Hematopoietic multipotent progenitor cell treated with erythropoietin and hydrocortisone succinate and interleukin-3 and kit ligand, for 8 days (in vitro differentiated cells): ENCODE measurements at places on chromosomes 4 and X.

DNA sequence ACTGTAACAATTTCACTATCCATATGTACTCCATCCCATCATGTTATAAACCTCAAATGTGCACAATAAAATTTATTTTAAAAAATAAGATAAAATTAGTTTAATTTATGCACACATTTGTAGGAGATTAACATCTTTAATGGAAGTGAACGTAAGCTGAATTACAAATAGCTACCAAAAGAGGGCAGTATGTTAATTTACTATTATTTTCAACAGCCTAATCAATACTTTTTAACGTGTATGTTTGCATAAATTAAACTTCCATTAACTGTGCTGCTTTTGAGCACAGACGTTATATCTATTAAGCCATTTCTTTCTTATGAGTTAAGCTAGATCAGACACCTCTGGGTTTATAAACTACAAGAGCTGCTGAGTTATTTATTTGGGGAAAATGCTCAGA is 56.5 kb upstream of the PHKA2 start:
- peak; percentile 3 for DNase-seq

DNA sequence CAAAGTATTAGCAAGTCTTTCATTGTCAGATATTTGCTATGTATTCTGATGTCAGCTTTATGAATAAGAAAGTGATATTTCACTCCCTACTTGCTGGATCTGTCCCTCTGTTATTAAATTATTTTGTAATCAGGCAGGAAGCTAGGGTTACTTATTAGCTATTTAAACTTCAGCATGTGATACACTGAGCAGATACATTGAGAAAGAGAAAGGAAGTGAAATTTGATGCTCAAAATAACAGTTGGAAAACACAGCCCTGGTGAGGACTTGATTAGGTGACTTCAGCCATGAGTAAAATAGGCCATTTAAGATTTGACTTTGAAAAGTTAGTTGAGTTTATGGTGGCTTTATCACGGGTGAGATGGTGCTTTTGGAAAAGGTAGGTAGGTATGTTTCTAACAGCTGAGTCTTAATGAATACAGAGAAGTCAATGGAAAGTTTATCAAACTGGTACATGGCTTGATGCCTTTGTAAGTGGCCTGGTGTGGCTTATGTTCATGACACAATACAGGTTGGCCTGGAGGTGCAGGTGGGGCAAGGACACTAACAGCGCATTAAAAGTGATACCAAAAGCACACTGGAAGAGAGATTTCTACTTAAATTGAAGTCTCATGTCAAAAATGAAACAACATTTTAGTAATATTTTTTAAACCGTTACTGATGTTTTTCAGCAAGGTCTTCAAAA is 321.2 kb upstream of the SPOCK3 start:
- DNase-seq, result no peak

GRCh38 chrX:97691901-97692455 is 808.3 kb downstream of the RPA4 start:
- no peak for DNase-seq

DNA sequence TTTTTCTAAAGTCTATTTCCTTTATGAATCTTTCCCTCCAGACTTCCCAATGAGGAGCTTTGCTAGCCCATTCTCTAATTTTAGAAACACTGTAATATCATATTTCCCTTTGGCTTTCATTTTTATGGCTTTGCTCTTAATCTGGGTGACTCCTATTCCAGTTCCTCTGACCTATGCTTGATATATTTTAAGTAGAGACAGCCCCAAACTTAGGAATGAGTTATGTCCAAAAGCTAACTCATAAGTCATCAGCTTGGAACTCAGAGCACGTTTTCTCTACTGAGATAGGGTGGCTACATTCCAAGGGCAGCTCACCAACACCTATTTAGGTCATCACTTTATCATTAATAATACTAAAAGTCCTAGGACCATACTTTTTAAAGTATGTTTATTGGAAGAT is 77.8 kb downstream of the OR13H1 start:
- DNase-seq, result no peak

- DNase-seq, result no peak
Observed at GRCh38 chr4:81498551-81499099, 26.9 kb upstream of the RASGEF1B start.

DNA sequence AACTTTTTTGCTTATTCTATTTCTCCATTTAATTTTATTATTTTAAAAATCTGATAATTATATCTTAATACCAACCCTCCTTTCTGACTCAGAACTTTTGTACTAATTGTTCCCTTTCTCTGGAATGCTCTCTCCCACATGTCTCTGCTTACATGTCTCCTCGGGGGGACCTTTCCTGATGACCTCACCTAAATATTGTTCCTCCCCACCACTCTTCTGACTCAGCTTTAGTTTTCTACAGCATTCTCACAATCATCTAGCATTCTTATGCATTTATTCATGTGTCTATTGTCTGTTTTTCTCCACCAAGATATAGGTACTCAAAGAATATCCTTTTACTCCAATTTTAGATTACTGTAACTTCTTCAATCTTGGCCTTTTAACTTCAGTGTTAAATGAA is 128.7 kb downstream of the MSL3 start:
- DNase-seq, result no peak

DNA sequence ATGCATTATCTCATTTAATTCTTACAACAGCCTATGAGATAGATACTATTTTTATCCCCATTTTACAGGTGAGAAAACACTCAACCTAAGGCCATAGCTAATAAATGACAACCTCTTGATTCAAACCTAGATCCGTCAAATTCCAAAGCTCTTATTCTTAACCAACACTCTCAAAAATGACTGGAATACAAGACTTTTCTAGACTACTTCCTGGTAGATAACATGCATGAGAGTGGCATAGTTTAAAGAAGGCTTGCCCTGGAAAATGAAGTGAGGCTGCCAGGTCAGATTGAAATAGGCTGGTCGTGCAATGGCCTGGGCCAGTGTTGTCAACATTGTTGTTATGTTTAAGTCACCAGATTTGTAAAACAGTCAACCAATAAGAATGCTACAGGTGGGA is 86.6 kb downstream of the DNAAF6 start:
- DNase-seq, result no peak

GRCh38 chr4:66949419-66949818 is 595.9 kb downstream of the CENPC start:
- no peak for DNase-seq

GRCh38 chr4:2824329-2824835 is 19.3 kb upstream of the ADD1 start:
- no peak for DNase-seq

DNA sequence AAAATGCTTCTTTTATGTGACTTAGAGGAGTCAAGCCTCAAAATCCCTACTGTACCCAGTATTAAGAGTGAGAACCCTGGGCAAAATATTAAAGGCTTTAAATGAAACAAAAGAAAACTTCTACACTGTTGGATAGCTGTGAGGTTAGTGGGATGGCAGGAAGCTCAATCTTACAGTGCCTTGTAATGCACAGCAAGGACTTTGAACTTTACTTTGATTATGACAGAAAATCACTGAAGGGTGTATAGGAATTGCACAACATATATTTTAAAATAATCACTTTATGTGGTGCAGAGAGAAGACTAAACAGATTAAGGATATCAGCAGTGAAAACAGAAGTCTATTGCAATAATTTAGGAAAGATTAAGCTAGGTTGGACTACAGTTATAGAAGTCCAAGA is 1333.4 kb downstream of the ADGRL3 start:
- no peak for DNase-seq

DNA sequence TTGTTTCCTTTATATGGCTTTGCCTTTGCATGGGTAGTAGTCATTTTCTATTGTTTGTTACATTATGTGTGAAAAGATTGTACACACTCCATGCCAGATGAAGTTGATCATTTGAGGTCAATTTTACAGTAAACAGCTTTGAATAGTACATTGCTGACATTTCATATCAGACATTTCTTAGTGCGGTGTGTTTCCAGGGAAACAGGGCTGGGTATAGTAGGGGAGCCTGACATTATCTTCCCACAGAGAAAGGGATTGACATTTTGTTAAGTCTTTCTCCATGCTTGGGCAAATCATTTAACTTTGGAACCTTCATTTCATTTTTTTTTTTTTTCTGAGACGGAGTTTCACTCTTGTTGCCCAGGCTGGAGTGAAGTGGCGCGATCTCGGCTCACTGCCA is 5.0 kb downstream of the FUNDC2 start:
- no peak for DNase-seq

DNA sequence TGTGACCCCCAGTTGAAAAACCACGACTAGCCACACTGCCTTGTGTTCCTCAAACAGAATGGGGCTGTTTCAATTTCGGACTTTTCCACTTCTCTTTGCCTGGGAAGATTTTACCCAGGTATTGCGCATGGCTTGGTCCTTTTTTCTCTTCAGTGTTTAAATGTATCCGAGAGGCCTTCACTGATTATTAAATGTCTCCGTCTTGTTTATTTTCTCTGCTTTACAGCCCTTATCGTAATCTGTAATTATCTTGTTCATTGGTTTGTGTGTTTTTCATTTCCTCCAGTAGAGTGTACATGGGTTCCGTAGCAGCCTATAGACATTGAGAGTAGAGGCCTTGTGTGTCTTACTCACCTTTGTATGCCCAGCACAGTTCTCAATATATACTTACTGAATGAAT is 2.4 kb downstream of the MOSPD2 start:
- no peak for DNase-seq

GRCh38 chr4:173910891-173911290 is 372.6 kb downstream of the FBXO8 start:
- no peak for DNase-seq

DNA sequence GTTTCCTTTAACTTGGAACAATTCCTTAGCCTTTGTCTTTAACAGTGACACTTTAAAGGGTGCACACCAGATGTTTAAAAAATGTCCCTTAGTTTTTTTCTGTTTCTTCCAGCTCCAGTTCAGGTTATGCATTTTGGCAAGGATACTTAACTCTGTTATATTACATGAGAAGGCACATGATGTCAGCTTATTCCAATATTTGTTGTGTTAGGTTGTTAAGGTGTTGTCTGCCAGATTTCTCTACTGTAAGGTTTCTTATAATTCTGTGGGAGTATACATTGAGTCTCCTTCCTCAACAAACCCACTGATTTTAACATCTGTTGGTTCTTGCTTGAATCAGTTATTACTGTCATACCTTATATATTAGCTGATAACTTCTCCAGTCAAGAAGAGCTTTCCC is 33.3 kb downstream of the REST start:
- no peak for DNase-seq

GRCh38 chr4:20253735-20254409 is 2.2 kb downstream of the SLIT2 start:
- no peak for DNase-seq

- DNase-seq, result no peak
Observed at GRCh38 chr4:8560265-8561047, 19.7 kb upstream of the GPR78 start.

GRCh38 chrX:21373637-21374162 is 518 bp upstream of the CNKSR2 start:
- DNase-seq, result no peak

GRCh38 chr4:16237715-16238114 is 11.4 kb upstream of the TAPT1 start:
- peak; percentile 26 for DNase-seq

DNA sequence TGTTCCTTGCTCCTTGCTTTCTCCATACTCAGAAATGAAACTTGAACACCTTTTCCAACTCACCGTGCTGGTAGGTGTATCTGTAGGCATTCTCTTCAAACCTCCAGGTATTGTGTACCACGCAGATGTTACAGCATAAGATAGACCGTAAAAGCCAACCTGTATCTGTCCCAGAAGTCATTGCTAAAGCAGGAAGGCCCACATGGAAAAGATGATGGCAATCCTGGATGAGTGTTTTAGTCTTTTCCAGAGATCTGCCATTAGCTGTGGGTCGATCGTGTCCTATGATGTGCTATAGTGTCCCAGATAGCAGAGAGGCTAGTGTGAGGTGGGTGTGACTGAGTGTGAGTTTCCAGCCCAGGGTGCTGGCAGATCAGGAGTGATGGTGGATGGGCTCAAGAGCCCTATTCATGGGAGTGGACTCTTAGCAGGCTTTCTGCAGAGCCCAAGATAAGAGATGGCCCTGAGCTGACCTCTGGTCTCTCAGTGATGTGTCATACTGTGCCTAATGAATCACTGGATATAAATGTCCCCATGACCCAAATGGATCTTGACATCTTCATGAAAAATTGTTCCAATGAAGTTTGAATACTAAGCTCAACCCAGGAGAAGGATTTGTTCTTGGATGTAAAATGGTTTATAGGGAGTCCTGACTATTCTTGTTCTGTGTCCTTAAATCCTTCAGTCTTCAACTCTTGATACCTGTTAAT is 69.1 kb upstream of the WDR1 start:
- DNase-seq, result no peak

DNA sequence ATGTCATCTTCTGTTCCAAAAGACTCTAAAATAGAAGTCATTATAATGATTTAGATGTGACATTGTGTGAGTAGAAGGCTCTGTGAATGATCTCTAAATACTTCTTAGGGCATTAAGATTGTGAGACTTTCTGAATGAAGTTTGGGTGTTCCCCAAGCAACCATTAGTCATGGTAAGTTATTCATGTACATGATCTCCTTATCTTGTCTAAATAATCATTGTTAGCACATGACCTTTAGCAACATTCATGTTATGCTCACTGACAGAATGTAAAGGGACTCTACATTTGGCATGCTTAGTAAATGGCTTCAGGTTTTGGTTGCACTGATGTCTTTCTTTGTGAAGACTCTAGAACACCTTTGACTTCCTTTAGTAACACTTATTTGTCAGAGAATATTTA is 140.8 kb upstream of the AGA start:
- DNase-seq, result no peak

GRCh38 chrX:84189125-84189524 is 1.1 kb upstream of the RPS6KA6 start:
- no peak for DNase-seq

DNA sequence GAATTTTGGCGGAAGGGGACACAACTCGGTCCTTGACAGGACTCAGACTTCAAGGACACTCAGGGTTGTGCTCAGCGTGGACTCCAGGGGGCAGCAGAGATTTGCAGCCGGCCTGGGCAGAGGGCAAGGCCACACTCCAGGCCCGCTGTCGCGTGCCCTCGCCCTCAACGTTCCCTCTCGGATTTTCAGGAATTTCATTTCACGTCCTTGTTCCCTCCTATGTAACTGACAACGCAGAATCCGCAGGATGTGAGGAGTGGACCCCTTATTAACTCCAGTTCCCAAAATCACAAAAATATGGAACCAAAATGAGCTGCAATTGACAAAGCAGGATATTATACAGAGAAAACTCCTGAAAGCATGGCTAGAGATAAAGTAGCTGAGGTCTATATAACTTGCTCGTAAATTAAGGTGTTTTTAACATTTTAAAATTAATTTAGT is 21.0 kb upstream of the DCTD start:
- DNase-seq, result peak; percentile 77

GRCh38 chr4:140615451-140615850 is 46.7 kb upstream of the UCP1 start:
- DNase-seq, result no peak
